Amniotic stem cell (primary cell): ENCODE measurements at places on chromosomes 2 and 18.

GRCh38 chr2:240287011-240287410 is 146.6 kb upstream of the OTOS start:
- DNase-seq, result no peak

GRCh38 chr2:12199491-12200211 is 453.2 kb downstream of the LPIN1 start:
- no peak for DNase-seq

- DNase-seq, result peak; percentile 72
Measured at GRCh38 chr18:9814431-9814830, 71.3 kb upstream of the TXNDC2 start.

GRCh38 chr2:223562078-223562477 is 40.1 kb downstream of the SCG2 start:
- DNase-seq, result no peak

- no peak for DNase-seq
Measured at GRCh38 chr2:149470046-149470445, 117.5 kb downstream of the MMADHC start.
